Myocyte (in vitro differentiated cells): ENCODE measurements at places on chromosomes 1 and 21.

DNA sequence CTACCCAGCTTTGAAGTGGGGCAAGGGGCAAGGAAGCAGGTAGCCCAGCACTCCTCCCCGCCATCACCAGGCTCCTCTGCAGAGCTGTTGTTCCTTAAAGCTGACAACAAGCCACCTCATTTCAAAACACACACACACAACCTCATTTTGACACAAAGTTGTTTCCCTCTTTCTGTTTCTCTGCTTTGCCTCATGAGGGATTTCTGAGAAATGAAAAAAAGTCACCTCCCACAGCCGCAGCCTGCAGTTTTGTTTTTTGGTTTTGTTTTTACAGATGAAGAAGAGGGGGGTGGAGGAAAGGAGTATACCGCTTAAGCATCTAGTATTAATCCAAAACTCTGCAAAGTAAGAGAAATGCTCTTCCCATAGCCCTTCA lies 12.1 kb downstream of the MCL1 start:
- DNase-seq, result no peak

- DNase-seq, result peak; percentile 29
Measured at GRCh38 chr21:34887105-34887442, 162.0 kb downstream of the RUNX1 start.

GRCh38 chr1:217049721-217050120 lies 326.5 kb upstream of the ESRRG start:
- DNase-seq, result no peak

DNA sequence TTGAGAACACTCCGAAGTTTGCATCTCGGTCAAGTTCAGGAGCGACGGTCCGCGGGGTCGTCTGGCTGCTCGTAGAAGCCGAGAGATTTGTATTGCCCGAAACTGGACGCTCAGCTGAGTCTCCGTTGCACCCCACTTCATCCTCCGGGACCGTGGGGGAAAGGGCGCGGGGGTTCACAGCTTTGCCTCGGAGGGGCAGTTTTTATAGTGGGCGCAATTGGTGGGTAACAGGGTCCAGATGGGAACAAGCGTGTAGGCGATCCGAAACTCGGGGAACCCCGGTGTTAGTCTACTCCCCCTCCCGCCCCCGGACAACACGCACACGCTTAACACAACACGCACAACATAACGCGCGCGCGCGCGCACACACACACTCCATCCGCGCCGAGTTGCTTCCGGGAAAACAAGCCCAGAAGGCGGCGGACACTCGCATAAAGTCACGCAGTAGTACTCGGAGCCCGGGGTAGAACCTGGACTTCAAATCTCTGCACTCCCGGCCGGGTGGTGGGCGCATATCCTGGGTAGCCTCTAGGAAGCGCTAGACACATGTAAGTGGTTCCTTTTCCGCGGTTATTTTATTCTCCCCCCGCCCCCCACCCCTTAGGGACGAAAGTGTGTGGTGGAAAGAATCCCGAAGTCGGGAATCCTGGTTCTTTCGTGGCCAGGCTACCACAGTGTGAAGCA lies 1.1 kb upstream of the JUN start:
- DNase-seq, result peak; percentile 96

DNA sequence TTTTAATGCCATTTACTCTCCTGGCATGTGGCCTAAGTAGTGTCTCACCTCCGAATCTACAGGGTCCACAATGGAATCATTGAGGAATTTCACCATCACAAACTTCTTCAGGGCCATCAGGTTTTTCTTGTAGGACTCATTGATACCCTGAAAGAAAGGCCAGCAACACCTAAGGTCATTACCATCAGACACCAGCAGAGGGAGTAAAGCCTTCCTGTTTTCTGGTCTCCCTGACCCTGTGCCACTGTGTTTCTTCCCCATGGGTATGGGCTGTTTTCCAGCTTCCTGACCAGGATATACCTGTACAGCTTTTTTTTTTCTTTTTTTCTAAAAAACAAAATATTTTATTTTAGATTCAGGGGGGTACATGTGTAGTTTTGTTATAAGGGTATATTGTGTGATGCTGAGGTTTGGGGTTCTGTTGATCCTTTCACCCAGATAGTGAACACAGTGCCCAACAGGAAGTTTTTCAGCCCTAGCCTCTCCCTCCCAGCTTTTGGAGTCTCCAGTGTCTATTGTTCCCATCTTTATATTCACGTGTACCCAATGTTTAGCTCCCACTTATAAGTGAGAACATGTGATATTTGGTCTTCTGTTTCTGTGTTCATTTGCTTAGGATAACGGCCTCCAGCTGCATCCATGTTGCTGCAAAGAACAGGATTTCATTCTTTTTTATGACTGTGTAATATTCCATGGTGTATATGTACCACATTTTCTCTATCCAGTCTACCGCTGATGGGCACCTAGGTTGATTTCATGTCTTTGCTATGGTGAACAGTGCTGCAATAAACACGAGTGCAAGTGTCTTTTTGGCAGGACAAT lies 18.3 kb downstream of the PPT1 start:
- DNase-seq, result peak; percentile 64

- DNase-seq, result peak; percentile 94
Measured at GRCh38 chr1:89974696-89975470, 20.0 kb upstream of the ZNF326 start.

DNA sequence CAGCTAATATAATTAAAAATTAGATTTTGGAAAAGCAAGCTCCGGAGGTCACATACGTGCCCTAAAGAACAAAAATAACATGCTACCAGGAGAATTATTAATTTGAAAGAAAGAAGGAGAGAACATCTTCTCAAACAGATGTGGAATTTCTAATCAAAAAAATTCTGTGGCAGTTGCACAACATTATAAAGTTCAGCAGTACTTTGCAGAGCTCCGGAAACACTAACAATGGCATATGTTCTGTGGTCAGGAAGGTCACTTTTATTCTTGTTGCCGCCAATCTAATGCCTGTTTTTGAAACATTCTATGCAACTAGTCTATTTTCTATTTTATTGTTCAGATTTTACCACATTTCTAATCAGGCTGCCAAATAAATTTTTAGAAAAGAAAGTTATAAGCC lies 186.8 kb downstream of the SMYD3 start:
- peak; percentile 22 for DNase-seq

DNA sequence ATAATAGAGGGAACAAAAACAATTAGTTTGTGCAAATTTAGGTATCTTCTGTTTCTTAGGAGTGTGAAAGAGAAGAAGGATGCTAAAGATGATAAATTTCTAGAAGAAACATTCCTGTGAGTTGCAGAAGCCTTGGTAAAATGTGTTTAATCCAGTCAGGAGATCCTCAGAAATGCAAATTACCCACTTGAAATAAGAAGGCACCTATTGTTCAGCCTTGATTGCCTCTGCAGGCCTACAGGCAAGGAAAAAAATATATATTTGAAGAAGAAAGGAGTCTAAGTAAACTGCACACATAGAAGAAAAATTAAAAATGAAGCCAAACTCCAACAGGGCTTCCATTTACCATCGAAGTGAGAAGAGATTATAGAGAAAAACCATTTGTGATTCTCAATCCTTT lies 51.0 kb upstream of the LHX8 start:
- DNase-seq, result no peak

- peak; percentile 1 for DNase-seq
Measured at GRCh38 chr1:118021668-118022067, 92.1 kb downstream of the WDR3 start.

- no peak for DNase-seq
Measured at GRCh38 chr1:170675865-170676264, 11.9 kb downstream of the PRRX1 start.

DNA sequence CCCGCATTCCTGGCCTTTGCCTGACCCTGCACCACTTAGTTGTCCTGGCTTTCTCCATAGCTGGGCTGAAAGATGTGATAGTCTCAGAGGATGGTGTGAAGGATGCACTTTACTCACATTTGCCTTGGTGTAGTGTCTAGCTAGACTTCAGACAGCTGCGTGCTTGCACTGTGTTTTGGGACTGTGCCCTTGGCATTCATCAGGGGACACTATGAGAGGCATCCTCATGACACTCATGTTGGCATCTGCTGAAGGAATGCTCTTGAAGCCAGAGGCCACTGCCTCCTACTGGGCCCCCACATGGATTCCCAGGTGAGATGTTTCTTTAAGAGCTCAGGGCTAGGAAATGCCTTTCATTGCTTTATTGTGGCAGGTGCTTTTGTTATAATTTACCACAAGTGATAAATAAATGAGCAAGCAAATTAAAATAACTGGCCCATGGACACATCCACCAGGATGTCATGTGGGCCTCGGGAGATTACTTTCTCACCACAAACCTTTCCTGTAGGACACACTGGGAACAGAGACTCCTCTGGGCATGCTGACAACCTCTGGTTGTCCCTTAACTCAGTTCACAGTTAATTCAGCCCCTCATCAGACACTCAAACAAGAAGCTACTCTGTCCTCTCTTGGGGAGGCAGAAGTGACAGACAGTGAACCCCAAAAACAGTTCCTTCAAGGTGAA lies 99.4 kb upstream of the SPATA6 start:
- peak; percentile 12 for DNase-seq

- no peak for DNase-seq
Measured at GRCh38 chr21:15679630-15680029, 50.2 kb upstream of the USP25 start.

GRCh38 chr21:21132390-21132789 lies 134.2 kb downstream of the NCAM2 start:
- DNase-seq, result no peak

GRCh38 chr1:235952950-235953615 lies 86.4 kb upstream of the LYST start:
- no peak for DNase-seq

DNA sequence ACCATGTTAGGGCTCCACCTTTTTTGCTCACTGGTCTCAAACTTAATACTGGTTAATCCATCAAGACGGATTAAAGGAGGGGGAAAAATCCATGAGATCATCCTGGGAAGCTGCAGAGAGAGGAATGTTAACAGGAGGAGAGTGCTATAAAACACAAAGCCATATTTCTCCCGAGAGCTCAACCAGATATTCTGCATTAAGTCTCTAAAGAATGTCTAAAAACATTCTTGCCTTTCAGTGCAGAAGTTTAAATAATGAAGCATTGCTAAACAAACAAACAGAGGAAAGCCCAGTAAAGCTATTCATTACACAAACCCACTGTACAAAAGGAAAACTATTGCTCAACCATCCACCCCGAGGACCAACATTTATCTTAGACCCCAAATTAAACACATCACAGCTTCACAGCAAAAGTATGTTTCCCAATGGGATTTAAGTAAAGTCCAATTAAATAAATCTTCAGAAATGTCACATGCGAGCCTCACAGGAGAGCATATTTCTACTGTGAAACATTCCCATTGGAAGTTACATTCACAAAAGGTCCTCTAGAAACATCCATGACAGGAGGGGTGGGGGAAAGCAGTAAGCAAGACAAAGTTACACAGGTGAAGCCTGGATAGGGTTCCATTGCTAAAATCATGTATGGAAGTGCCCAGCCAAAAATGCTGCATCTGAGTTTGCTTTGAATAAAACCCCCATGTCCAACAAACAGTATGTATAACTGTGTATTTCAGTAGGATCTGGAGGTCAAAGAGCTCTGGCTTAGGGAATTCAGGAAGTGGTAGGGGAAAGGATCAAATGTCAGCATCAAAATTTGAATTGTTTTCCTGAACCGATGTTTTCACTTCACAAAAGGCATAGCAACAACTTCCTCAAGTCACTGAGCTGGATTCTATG lies 23.3 kb downstream of the DUSP10 start:
- DNase-seq, result peak; percentile 60
